Stomach (tissue), 19 donors: ENCODE measurements at places on chromosomes 11 and 22. TPM values are rescaled to one million over a fixed set of nuclear protein-coding genes. Genes with fewer than 3 reads are reported as not detected.

GRCh38 chr11:93741882-93742226, 382 bp downstream of the C11orf54 start:
- DNase-seq: peak; percentile 88
- H3K4me1 ChIP-seq: peaks cover 76% of the 10 kb centered on the region
- peak overlapping the region; percentile 95 for H3K27ac ChIP-seq
- H3K36me3 ChIP-seq: peaks cover 34% of the 10 kb centered on the region
- H3K27me3 ChIP-seq: no peaks in the 10 kb centered on the region

- no peaks in the 10 kb centered on the region for H3K36me3 ChIP-seq
- no peak overlapping the region for H3K27ac ChIP-seq
- no peak for DNase-seq
Observed at GRCh38 chr11:46200537-46201281, 76.8 kb upstream of the CREB3L1 start.

- peak; percentile 95 for DNase-seq
- peaks cover 37% of the 10 kb centered on the region for H3K4me1 ChIP-seq
- H3K4me3 ChIP-seq: peak overlapping the region; percentile 73
- H3K36me3 ChIP-seq: peaks cover 3% of the 10 kb centered on the region
Observed at GRCh38 chr22:18075720-18076497, 1.9 kb upstream of the PEX26 start.

GGT1 gene
- 24.3 TPM for total RNA-seq

DNA sequence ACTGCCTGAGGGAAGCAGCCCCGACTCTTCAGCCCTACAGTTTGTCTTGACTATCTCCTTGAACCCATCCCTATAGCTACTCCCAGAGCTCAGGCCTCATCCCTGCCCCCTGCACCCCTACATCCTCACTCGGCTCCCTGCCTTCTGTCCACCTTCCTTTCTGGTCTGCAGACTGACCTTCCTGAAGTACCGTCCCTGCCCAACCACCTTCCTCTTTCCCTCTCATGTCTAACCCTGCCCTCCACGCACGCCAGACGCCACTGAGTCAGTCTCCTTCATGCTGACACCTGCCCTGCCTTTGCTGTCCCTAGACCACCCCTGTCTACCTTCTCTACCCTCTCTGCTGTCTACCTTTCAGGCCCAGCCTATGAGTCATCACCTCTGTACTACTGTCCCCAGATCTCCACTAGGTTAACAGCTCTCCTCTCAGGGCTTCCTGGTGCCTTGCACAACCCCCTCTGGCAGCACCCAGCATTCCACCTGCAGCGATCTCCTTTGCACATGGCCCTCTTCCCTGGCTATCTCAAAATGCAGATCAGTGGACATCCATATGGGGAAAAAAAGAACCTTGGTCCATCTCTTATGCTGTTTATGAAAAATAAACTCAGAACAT, 8.9 kb downstream of the KCTD21 start:
- no peak overlapping the region for H3K4me3 ChIP-seq
- no peaks in the 10 kb centered on the region for H3K4me1 ChIP-seq
- H3K27me3 ChIP-seq: no peaks in the 10 kb centered on the region
- no peak overlapping the region for H3K27ac ChIP-seq

DNA sequence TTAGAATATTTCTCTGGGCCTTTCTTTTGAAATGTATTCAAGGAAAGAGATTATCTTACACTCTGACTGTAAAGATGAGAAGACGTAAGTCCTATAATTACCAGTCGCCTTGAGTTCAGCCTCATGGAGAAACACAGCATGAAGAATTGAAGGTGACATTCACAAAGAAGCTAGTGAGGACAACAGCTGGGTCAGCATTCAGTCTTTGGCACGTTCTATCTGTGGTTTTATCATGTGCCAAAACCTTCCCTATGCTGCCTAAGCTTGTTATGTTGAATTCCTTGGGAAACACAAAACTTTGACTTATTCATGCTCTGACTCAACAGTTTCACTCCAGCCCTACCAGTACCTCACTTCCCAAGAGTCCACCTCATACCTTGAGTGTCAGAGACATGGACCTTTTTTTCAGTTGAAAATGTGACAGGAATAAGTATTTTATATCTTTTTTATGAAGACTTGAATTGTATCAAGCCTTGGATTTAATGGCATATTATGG, 198.8 kb upstream of the KIRREL3 start:
- DNase-seq: no peak
- no peaks in the 10 kb centered on the region for H3K36me3 ChIP-seq
- H3K4me3 ChIP-seq: no peak overlapping the region
- H3K27ac ChIP-seq: no peak overlapping the region
- H3K27me3 ChIP-seq: no peaks in the 10 kb centered on the region

DNA sequence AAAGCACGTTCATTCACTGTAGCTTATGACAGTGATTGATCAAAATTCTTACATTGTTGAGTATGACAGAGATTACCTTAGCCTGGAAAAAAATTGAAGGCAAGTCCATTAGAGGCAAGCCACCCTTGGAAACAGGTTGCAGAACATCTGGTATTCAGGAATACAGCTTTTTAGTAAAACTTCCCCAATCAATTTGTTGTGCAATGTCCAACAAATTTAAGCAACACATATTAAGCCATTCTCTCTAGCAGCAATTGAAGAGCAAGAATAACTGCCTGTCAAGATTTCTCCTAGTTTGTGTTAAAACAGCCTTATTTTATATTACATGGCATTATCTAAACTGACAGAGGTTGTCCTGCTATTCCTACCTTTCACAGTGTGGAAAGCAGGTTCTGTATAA, 37.0 kb downstream of the BCL2L13 start:
- H3K4me3 ChIP-seq: no peak overlapping the region
- no peaks in the 10 kb centered on the region for H3K27me3 ChIP-seq
- H3K4me1 ChIP-seq: peaks cover 4% of the 10 kb centered on the region
- peaks cover 3% of the 10 kb centered on the region for H3K36me3 ChIP-seq
- no peak for DNase-seq
- H3K27ac ChIP-seq: no peak overlapping the region

MUC2 gene
- 0.45 TPM for total RNA-seq

GRCh38 chr11:58788355-58789023, 56.0 kb downstream of the GLYATL2 start:
- H3K36me3 ChIP-seq: no peaks in the 10 kb centered on the region
- no peak overlapping the region for H3K4me3 ChIP-seq
- H3K27ac ChIP-seq: no peak overlapping the region
- H3K4me1 ChIP-seq: peaks cover 6% of the 10 kb centered on the region
- peak; percentile 70 for DNase-seq

IL17REL gene
- total RNA-seq: 1.2 TPM

KDM4D gene
- total RNA-seq: 0.58 TPM

GRCh38 chr11:131534611-131535010, 164.2 kb downstream of the NTM start:
- H3K4me1 ChIP-seq: no peaks in the 10 kb centered on the region
- H3K27ac ChIP-seq: no peak overlapping the region
- no peak for DNase-seq

KIRREL3 gene
- not detected for total RNA-seq

OR5T3 gene
- total RNA-seq: not detected

DNA sequence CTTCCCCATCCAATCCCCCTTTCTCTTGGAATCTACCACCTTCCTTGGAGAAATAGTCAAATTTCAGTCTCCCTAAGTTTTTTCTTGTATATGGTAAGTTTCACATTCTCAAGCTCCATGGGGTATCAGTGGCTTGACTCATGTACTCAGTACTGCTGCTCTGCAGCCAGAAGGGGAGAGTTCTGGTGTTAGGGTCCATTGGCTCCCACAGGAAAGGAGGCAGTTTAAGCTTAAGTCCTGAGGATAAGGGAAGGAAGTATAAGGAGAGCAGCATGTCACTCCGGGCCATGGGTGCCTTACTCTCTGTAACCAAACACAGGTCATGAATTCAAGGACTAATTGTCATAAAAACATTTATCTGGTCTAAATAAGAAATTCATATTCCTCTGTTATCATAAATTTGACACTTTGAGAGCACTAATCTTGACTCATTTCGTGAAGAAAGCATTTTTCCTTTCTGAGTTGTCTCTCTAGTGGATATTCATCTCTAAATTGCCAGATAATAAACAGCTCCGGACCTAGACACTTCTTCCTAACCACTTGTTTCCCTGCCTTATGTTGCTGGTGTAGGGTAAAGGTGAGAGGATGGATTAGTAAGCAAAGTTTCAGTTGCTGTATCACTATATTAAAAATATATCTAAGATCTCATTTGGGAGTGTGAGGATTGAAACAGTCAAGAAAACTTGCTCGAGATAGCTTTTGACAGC, 20.1 kb upstream of the SORL1 start:
- H3K4me3 ChIP-seq: no peak overlapping the region
- H3K4me1 ChIP-seq: peaks cover 8% of the 10 kb centered on the region
- H3K27ac ChIP-seq: no peak overlapping the region
- H3K36me3 ChIP-seq: no peaks in the 10 kb centered on the region
- H3K27me3 ChIP-seq: no peaks in the 10 kb centered on the region

- no peaks in the 10 kb centered on the region for H3K4me1 ChIP-seq
- no peak for DNase-seq
- H3K4me3 ChIP-seq: no peak overlapping the region
- peaks cover 6% of the 10 kb centered on the region for H3K27me3 ChIP-seq
Observed at GRCh38 chr11:70505331-70505731, 107.0 kb downstream of the CTTN start.

GRCh38 chr22:43050995-43051394, 36.0 kb upstream of the PACSIN2 start:
- H3K36me3 ChIP-seq: peaks cover 11% of the 10 kb centered on the region
- no peak overlapping the region for H3K27ac ChIP-seq
- no peak overlapping the region for H3K4me3 ChIP-seq

- peak; percentile 58 for DNase-seq
- H3K27me3 ChIP-seq: no peaks in the 10 kb centered on the region
- H3K4me3 ChIP-seq: peak overlapping the region; percentile 71
- no peaks in the 10 kb centered on the region for H3K36me3 ChIP-seq
Observed at GRCh38 chr22:20206709-20207215, 55.9 kb upstream of the CCDC188 start.

PRR5L gene
- not detected for total RNA-seq

FAM111B gene
- total RNA-seq: 9.8 TPM

PGR gene
- 1.3 TPM for total RNA-seq

CLMP gene
- 46.7 TPM for total RNA-seq

GRCh38 chr11:61700212-61700611, 20.0 kb downstream of the DAGLA start:
- no peak overlapping the region for H3K4me3 ChIP-seq
- peak overlapping the region; percentile 71 for H3K27ac ChIP-seq
- no peaks in the 10 kb centered on the region for H3K36me3 ChIP-seq
- no peaks in the 10 kb centered on the region for H3K27me3 ChIP-seq
- peak; percentile 85 for DNase-seq

GRCh38 chr22:27994481-27995331, 75.7 kb upstream of the PITPNB start:
- no peak overlapping the region for H3K27ac ChIP-seq
- peaks cover 94% of the 10 kb centered on the region for H3K36me3 ChIP-seq
- H3K4me3 ChIP-seq: no peak overlapping the region
- no peak for DNase-seq
- peaks cover 13% of the 10 kb centered on the region for H3K4me1 ChIP-seq
- no peaks in the 10 kb centered on the region for H3K27me3 ChIP-seq

DNA sequence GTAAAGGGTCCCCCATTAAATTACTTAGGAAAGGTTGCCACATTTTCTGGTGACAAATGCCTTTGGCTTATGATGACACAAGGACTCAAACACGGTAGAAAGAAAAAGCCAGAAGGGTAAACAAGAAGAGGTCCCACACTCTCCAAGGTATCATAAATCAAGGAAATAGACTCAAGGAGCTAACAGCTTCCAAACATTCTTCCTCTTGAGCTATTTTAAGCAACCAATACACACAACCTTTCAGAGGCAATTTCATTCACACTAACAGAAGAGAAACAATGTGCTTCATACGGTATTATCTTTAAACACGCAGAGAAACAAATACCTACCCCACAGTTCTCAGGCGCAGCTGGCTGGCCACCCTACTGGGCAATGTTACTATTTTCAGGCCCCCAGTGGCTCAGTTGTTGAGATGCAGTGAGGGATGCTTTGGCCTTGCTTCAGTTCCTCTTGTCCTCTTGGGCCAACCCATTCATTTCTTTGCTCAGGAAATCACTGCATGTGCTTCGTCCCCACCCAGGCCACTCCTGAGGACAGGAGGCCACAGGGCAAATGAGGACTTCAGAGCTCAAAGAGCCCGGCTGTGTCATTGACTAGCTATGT, 15.8 kb downstream of the ABTB2 start:
- peak overlapping the region; percentile 4 for H3K27ac ChIP-seq
- no peaks in the 10 kb centered on the region for H3K36me3 ChIP-seq
- H3K4me3 ChIP-seq: no peak overlapping the region
- peaks cover 13% of the 10 kb centered on the region for H3K4me1 ChIP-seq
- no peak for DNase-seq
- no peaks in the 10 kb centered on the region for H3K27me3 ChIP-seq

OR5M10 gene
- total RNA-seq: not detected

TCIRG1 gene
- 835 TPM for total RNA-seq

GRCh38 chr11:108622341-108622740, 28.8 kb upstream of the EXPH5 start:
- DNase-seq: no peak
- H3K36me3 ChIP-seq: no peaks in the 10 kb centered on the region
- H3K4me3 ChIP-seq: no peak overlapping the region
- H3K27ac ChIP-seq: no peak overlapping the region

KRTAP5-9 gene
- total RNA-seq: not detected

- H3K27ac ChIP-seq: no peak overlapping the region
- DNase-seq: no peak
- peaks cover 19% of the 10 kb centered on the region for H3K27me3 ChIP-seq
- H3K4me3 ChIP-seq: no peak overlapping the region
Observed at GRCh38 chr11:117550466-117550865, 222.8 kb downstream of the CEP164 start.

DRD4 gene
- total RNA-seq: not detected

DNA sequence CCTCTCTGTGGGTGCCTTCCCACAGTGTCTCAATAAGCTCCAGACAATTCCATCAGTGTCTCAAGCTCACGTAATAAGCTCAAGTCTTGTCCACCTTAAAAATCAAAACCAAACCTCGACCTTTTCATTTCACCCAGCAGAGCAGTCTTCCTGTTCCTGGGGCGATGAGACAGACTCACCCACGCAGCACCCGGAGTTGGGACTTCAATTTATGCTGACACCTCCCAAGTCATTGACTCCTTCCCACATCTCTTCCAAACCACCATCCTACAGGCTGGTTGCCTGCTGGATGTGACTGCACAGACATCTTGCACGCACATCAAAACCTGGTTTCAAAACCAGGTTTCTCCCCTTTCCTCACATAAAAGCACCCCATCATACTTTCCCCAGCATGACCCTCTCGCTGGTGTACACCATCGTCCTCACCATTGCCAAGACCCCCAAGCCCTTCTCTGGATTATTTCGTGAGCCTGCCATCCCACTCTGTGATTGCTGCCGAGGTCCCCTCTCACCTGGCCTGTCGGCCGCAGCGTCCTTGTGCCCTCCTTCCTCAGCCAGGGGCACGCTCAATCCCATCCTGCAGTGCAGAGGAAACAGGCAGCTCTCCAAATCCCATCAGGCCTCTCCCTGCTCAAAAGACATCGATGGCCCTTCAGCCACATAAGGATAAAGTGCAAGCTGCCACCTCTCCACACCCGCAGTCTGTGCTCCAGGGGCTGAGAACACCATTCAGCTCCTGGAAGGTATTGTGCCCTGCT, 45.1 kb upstream of the FBXO3 start:
- DNase-seq: no peak
- H3K36me3 ChIP-seq: no peaks in the 10 kb centered on the region
- H3K27ac ChIP-seq: no peak overlapping the region
- H3K4me3 ChIP-seq: no peak overlapping the region
